NCI-H2107 (cell line): ENCODE measurements at places on chromosomes 13 and 19.

DNA sequence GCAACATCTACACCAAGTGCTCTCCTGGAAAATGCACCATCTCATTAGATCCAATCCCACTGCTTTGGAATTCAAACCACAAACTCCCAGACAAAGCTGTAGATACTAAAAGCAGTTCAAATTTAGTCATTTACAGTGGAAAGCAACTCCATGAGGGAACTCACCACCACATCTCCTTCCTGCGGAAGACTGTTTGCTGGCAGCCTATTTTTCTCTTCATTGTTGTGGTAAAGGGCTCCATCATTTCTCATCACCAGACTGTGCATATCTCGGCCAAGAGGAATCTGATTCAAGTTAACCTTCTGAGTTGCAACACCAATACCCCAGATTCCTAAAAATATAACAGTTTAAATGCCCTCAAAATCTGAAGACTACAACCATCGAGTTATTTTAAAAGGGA is 8.4 kb downstream of the SPRYD7 start:
- no peak for DNase-seq

GRCh38 chr19:31694761-31695160 is 345.5 kb upstream of the TSHZ3 start:
- DNase-seq: no peak

- no peak for DNase-seq
These were observed 22.0 kb downstream of the PSG1 start for GRCh38 chr19:42857544-42857867.

GRCh38 chr13:75787249-75787928 is 151.3 kb downstream of the LMO7 start:
- DNase-seq: no peak

GRCh38 chr19:27774827-27775226 is 1438.1 kb downstream of the UQCRFS1 start:
- no peak for DNase-seq

DNA sequence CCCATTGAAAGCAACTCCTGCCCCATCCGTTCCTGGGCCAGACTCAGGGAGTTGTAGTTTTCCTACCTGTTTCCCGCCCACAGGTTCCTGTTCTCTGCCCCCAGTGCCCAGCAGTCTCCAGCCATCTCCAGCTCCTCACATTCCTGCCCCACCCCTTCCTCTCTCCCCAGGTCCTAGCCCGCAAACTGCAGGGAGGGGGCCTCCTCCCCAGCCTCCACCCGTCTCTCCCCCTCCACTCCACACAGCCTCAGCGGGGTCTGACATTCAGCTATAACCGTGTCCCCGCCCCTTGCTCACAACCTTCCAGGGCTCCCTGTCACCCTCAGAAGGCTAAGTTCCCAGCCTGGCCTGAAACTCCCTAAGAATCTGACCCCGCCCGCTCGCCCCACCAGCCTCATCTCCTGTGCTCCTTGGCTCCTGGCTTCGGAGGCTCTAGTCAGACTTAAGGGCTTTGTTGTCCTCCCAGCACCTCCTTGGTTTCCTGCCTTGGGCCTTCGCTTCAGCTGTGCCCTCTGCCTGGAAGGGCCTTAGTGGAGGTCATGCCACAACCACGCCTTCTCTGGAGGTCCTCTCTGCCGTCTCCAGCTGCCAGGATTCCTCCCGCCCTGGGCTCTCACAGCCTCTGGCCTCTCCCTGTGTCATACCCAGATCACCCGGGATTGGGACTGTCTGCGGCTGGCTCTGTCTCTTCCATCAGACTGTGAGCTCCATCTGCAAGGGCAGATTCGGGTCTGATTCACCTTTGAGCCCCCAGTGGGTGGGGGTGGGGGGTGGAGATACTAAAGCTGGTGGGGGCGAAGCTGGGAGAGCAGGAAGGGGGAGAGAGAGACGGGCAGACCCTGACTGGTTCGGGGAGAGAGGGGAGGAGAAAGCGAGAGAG is 5.1 kb upstream of the SPACA6 start:
- DNase-seq: no peak

GRCh38 chr13:72534951-72535640 is 192.3 kb downstream of the MZT1 start:
- no peak for DNase-seq

DNA sequence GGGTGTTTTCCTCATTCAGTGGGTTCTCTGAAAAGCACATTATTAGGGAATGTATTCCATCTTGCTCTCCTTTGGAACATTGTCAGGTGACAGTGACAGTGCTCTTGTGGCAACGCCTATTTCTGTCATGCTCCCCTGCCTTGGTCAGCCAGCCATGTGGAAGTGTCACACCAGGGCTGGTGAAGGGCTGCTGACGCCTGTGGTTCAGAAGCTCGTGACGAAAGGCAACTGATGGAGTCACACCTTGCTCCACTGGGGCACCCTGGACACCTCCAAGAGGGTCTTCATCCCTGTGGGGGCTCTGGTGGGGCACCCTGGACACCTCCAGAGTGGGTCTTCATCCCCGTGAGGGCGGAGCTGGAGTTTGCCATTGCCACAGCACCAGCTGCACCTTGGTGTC is 68.9 kb upstream of the GPR183 start:
- no peak for DNase-seq

DNA sequence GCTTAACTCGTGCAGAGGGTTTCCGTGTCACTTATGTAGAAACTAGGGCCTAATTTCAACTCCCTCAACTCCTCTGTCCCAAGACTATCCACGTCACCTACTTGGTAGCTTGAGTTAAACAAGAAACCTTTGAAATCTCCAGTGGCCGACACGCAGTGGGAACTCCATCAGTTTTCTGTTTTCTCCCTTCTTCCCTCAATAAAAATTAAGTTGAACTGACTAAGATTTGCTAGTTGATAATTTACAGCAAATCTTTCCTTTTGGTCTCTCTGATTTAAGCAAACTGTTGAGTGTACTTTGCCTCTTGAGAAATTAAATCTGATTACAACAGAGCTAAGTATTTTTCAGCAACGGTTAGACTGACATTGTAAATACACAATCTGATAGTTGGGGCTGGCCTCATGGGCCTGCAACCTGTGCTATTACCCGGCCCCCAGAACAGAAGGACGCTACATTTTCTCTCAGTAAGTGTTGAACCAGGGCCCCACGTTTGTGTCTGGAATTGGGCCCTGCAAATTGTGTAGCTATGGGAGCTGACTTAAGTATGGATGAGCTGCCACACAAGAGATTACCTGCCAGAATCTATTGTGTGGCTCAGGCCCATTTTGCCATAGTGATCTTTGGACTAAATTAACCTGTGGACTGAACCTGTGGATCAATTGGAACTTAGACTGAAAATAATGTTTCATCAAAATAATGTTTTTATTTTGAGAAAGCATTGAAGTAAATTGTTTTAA is 708 bp upstream of the ESD start:
- DNase-seq: no peak

DNA sequence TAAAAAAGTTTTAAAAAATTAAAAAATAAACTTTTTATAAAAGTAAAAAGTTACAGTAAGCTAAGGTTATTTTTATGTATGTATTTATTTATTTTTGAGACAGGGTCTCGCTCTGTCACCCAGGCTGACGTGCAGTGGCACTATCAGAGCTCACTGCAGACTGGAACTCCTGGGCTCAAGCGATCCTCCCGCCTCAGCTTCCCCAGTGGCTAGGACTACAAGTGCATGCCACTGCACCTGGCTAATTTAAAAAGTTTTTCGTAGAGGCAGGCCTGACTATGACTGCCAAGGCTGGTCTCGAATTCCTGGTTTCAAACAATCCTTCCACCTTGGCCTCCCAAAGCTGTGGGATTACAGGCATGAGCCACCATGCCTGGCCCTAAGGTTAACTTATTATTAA is 64.1 kb downstream of the CDADC1 start:
- no peak for DNase-seq

- no peak for DNase-seq
These were observed 4.1 kb upstream of the DLL3 start for GRCh38 chr19:39494661-39495060.

GRCh38 chr19:16069813-16070365 is 6.4 kb upstream of the TPM4 start:
- DNase-seq: no peak

DNA sequence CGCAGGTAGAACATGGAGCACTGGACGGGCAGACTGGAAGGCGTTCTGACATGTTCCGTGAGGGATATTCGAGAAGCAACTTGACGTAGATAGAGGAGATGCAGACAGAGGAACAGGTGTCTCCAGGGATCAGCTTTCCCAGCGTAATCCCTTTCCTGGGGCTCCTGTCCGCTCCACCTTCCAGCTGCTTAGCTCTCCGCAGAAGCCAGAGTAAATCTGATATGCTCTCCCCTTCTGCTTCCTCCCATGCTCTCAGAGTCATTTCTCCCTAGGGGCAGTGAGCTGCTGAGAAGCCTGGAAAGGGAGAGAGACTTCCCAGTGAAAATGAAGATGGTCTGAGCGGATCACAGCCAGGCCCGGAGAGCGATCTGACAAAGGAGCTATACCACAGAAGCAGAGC is 23.0 kb upstream of the OLFM4 start:
- peak; percentile 57 for DNase-seq

DNA sequence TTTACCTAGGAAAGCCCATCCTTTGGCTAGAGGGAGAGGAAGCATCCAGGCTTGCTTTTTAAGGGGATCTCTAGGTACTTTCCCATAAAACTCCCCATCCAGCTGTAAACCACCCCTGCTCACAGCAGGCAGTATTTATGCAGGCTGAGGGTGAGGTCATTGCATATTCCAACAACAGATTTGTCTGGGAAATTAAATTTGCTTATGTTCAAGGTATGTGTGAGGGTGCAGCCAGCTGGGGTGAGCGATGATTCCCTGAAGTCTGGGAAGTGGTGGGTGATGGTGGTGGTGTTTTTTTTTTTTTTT is 96.3 kb upstream of the C1QTNF9B start:
- DNase-seq: no peak

DNA sequence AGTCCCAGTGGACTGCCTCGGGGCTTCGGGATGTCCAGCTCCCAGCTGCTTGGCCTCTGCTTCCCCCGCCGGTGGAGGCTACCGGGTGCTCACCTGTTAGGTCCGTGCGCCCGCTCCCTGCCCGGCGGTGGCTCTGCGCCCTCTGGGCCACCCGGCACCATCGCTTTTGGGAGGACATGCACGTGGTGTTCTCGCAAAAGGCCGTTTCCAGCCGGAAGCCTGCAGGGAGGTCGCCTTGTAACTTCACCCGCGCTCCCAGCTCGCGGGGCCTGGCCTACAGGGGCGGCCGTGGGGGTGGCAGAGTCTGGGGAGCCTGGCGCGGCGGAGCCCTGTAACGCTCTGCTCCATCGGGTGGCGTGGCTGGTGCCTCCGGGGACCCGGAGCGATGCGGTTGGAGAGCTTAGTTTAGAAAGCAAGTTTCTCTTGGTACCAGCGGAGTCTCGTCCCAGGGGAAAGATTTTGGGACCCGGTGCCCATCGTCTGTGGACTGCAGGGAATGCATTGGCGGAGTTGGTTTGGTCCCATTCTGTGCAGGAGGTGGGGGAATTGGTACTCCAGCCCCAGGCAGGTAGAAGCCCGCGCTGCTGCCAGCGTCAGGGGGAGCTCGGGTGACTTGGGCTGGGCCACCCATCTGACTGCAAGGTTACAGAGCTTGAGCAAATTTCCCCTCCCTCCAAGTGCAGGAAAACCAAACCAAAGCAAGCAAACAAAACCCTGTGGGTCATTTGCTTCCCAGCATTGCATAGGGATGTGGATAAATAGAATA is 673 bp downstream of the SPATA13 start:
- DNase-seq: no peak

- DNase-seq: no peak
These were observed 1186.3 kb downstream of the UQCRFS1 start for GRCh38 chr19:28026636-28027035.

- no peak for DNase-seq
These were observed 30.9 kb upstream of the KCTD12 start for GRCh38 chr13:76917095-76917494.

GRCh38 chr13:96091164-96092117 is 1.5 kb downstream of the HS6ST3 start:
- DNase-seq: no peak

- no peak for DNase-seq
These were observed 71.3 kb downstream of the KLF12 start for GRCh38 chr13:74062933-74063332.

DNA sequence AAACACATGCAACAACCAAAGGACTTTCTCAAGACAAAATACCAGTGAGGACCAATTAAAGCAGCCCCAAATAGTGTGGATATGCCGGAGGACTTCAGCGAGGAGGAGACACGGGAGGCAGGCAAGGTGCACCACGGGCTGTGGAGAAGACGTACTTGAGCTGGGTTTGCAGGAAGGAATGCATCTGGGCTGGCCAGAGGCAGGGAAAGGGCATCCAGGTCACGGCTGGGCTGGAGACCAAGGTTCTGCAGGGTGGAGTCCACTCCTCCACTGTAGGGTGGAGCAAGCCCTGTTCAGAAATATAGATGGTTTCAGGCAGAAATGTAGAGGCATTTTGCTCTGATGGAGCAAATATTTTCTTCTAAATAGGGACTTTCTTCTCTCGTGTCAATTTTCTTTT is 36.6 kb upstream of the MEDAG start:
- no peak for DNase-seq

GRCh38 chr13:113813749-113814434 is 50.0 kb downstream of the GAS6 start:
- DNase-seq: no peak

- DNase-seq: no peak
These were observed 34.8 kb upstream of the C1QTNF9 start for GRCh38 chr13:24274452-24275021.

- no peak for DNase-seq
These were observed 181.9 kb downstream of the NDFIP2 start for GRCh38 chr13:79662882-79663281.

DNA sequence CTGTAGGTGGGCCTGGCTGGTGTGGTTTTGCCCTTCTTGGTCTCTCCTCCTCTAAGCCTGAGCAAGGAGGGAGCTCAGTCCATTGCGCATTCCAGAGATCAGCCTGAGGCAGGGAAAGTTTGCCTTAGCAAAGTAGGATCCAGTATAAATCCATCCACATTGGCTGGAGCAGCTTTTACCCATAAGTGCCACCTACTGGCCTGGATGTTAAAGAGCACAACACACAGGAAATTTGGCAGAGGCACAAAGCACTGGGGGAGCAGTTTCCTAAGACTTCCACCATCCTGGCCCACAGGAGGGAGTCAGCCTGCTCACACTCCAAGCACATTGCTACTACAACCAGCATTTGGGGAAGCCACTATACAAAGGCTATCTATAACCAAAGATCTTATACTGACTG is 1124.2 kb downstream of the SLITRK1 start:
- no peak for DNase-seq

GRCh38 chr19:45049073-45049736 is 10.4 kb downstream of the CLASRP start:
- DNase-seq: no peak

GRCh38 chr19:55697069-55697440 is 22.0 kb downstream of the EPN1 start:
- no peak for DNase-seq

DNA sequence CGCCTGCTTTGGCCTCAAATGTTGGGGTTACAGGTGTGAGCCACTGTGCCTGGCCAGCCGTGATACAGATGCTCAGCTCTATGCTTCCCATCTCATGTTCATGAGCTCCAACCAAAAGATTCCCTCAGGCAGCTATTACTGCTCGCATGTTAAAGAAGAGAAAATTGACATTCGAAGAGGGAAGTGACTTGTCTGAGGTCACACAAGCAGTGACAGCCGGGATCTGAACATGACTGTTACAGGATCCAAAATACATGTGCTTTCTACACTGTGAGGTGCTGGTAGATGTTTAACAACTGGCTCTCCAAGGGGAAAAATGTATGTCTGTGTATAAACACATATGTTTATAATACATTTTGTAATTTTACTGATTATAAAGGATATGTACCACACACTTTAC is 11.3 kb downstream of the FPR1 start:
- DNase-seq: no peak
